ENCODE measurements at places on chromosomes 1 and 21.

DNA sequence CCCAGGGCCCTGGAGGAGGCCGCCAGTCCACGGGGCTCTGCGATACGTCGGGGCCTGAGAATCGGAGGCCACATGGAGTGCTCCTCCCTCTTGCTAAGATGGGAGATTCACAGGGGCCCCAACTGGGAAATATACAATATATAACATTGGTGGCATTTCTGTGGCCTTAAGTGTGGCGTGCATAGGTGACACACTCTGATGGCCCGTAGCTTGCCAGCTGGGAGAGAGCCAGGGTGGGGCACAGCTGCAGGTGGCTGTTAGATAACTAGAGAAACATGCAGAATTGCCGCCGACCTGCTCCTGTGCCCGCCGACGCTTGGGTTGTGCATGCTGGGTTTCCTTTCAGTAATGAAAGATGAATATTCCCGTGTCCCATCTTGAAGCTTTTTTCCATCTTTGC is 30.1 kb downstream of the UMODL1 start:
- no peak for DNase-seq

- no peak for DNase-seq
Observed at GRCh38 chr1:239550178-239550577, 163.8 kb downstream of the CHRM3 start.

DNA sequence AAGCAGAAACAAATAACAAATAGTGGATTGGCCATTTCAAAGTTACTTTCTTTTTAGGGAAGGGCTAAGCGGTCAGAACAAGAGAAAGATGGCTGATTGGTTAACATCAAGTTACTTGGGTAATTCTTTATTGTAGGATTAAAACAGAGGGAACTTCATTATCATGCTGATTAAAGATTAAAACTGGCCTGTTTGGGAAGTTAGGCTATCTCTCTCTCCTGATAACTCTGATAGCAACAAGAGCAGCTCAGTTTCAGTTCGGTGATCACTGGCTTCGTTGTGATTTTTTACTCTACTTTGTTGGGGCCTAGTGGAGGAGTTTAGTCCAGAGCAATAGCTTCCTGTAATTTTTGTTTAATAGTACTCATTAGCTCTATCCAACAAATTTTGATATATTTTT is 20.5 kb upstream of the COP1 start:
- no peak for DNase-seq

GRCh38 chr21:37917612-37918011 is 1.4 kb upstream of the KCNJ6 start:
- DNase-seq = no peak

DNA sequence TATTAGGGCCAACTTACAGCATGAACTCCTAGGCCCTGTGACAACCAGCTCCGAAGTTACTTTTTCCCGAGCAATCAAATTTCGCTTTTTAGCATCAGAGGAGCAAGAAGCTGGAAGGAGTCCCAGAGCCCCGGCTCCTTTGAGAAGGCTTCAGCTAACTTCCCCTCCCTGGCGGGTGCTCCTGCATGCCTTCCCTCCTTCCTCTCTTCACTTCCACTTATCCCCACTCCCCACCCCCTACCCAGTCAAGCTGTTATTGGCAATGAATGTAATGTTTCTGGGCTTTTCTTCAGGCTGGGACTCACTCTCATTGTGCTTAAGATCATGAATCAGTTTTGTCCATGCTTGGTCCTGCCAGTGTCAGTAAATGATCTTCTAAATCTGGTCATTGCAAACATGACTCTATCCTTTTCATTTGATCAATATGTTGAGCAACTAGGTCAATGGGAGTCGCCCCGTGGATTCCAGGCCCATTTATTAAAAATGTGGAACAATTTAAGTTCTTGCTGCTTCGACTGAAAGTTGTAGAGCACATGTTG is 94.5 kb upstream of the TSPAN2 start:
- peak; percentile 50 for DNase-seq

DNA sequence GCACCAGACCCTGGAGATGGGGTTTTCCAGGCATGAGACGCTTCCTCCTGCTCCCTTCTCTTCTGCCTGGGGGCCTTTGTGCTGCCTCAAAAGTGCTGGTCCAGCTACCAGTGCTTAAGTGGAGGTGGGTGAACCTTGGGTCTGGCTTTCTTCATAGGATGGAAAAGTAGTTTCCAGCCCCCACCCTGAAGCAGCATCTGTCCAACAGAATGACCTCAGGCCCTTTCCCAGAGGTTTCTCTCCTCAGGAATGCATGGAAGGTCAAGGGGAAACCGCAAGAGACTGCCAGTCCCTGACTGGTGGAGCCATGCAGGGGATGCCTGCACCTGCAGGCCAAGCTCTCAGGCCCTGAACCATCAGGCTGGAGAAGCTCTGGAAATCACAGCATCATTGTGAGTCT is 63.8 kb downstream of the HMGB4 start:
- no peak for DNase-seq

DNA sequence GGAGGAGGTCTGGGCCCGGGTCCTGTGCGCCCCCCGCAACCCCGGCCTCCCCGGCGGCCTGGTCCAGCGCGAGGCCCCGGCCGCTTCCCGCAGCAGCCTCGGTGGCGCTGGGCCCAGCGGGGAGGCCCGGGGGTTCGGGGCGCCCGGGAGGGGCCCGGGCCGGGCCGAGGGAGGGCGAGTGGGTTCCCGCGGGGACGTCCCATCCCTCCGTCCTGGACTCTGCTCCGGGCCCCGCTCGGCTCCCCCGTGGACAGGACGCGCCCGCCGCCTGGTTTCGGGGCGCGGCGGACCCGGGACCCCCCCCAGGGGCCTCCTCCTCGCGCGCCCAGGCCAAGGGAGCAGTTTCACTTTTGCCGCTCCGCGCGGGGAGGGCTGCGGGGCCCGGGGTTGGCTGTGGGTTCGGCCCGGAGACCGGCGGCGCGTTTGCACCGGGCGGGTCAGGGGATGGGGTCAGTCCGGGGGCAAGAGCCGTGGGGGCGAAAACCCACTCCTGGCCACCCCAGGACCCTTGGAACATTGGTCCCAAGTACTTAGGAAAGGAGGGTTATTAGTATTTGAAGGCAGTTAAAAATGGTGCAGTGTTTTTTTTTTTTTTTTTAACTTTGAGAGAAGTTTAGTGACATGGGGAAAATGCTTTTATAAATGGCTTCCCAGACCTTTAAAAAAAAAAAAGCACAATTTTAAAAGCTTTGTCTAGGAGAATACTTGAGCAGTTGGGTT is 677 bp downstream of the AGPAT3 start:
- DNase-seq = no peak

GRCh38 chr1:115112496-115113375 is 23.4 kb upstream of the TSPAN2 start:
- peak; percentile 21 for DNase-seq

DNA sequence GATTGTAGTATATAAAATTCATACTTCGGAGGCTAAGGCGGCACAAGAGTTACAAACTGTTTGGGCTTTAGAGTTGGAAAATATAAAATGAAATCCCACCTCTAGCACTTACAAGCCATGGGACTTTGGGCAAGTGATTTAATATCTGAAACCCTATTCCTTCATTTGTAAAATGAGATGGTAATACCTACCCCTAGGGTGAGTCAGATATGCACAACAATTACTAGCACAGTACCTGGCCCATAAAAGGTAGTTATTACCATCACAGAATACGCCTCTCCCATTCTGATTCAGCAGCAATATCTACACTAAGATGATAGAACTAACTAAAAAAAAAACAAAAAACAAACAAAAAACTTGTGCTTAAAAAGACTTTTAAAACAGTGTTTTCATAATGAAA is 3.5 kb downstream of the KLHL12 start:
- no peak for DNase-seq

DNA sequence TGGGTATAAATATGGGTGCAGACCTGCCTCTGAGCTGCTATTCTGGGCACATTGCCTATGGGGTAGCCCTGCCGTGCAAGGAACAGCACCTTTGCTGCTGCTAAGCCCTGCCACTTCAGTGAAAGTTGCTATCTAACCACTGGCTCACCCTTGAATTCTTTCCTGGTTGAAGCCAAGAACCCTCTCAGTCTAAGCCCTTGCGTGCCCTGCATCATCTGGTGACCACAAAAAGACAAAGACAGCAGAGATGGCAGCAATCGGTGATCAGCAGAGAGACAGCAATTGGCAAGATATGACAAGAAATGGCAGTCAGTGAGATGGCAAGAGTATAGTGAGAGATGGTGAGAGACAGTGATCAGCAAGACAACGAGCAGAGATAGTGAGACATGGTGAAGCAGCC is 418.3 kb downstream of the MATN1 start:
- DNase-seq = no peak

DNA sequence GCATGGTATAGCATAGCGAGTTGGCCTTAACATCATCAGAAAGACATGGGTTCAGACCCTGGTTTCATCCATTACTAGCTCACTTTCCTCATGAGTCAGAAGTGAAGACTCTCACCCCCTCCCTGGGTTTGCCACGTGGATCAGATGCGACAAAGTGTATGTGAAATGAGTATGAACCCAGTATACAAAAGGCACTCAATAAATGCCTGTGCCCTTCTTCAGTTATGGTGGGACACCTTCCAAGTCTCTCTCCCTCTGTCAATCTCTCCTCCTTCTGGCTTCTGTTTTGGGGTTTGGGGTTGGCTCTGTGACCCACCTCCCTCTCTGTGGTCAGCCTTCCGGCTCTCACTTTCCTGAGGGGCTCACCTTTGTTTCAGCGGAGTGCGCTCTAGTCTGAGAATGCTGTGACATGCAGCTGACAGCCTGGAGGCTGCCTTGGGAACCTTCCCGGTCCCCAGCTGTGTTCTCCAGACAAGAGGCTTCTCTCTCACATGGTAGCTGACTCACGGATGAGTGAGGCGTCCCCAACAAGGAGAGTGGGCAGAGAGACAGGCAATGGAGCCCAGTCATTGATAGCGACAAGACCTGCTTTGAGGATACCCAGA is 155.0 kb upstream of the EDN2 start:
- DNase-seq = no peak

- no peak for DNase-seq
Observed at GRCh38 chr1:167689567-167689920, 32.2 kb upstream of the MPZL1 start.

Measured in DMS79 treated with DMSO at 0.1 percent for 48 hours (cell line).